Non-pigmented ciliary epithelial cell (primary cell): ENCODE measurements at places on chromosomes 1 and 21.

DNA sequence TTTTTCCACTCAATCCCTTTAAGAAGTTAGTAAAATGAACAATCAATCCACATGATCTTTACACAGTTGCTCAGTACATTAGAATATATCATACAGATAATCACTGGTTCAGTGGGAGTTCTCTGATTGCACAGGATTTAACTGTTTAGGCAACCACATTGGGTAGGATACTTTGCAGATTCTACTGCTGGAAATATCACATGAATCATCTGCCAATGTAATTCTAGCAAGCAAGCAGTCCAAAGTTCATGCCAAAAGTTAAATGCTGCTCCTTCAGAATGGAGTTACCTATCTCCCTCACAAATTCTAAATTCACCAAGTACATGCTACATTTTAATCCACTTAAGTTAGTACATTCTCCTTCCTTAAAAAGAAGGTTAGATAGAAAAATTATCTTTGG, 52.4 kb downstream of the NEGR1 start:
- peak; percentile 3 for DNase-seq

DNA sequence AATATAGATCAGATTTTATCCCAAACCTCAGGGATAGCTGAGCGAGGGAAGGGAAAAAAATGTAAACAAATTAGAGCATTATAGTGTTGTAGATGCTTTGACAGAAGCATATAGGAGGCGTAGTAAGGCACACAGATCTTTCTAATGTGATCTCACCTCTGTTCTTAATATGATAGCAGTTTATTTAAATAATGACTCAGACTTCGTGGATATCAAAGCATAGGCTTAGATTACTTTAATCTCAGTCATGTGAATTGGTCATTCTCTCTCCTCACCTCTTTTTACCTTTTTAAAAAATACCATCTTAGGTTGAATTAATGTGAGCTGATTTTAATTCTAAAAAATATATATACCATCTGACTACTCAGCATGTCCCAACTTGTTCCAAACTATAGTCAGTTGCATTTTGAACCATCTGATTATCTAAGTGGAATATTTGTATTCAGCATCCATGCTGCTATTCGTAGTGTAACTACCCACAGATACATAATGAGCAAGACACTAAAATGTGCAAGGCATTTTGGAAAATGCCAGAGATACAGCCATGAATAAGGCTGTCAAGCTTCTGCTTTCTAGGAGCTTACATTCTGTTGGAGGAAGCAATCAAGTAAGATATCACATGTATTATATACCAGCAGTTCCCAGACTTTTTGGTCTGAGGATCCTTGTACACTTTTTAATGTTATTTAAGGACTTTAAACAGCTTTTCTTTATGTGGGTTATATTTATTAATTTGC, 76.7 kb downstream of the OSBPL9 start:
- no peak for DNase-seq

DNA sequence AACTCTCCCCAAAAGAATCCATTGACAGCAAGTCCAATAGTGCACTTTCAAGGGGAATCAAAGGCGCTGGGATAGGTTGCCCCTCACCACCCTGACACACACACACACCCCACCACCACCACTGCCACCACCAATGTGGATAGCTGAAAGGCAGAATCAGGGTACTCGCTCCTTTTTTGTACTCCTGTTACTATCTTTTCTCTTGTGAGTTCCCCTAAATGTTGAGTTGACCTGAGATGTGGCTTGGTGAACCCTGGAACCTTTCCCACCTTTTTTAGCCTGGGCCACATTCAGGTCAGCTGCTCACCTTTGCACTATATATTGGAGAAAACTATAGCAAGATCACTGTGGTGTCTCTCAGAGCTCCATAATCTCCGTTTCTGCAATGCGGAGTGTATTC, 3.9 kb downstream of the S100A8 start:
- DNase-seq = no peak

DNA sequence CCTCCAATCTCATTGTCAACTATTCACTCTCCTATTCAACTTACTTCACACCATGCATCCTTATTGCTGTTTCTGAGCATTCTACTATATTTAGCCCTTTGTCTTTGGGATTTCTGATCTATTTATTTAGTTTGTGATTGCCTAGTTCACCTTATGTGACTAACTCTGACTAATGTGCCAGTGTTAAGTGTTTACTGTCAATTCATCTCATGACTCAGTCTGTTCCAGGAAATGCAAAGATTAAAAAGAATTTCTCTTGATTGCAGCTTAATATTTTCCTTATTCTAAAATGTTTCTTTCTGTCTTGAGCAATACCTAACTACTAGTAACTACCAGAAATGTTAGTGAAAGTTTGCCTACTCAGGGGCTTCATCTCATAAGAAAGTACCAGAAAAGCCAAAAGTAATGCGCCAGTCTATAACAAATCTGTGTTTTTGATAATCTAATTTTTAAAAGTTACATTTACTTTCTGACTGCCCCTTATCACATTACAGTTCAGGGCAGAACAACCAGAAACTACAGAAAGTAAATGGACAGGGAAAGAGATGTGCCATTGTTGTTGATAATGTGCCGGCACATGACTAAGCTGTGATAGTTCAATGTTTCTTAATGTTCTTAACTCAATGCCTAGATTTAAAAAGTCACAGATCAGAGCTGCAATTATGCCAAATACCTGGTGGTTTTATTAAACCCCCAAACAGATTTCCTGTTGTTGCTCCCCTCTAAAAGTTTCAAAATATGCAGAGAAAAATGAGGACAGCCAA, 556.5 kb downstream of the PTBP2 start:
- peak; percentile 48 for DNase-seq

DNA sequence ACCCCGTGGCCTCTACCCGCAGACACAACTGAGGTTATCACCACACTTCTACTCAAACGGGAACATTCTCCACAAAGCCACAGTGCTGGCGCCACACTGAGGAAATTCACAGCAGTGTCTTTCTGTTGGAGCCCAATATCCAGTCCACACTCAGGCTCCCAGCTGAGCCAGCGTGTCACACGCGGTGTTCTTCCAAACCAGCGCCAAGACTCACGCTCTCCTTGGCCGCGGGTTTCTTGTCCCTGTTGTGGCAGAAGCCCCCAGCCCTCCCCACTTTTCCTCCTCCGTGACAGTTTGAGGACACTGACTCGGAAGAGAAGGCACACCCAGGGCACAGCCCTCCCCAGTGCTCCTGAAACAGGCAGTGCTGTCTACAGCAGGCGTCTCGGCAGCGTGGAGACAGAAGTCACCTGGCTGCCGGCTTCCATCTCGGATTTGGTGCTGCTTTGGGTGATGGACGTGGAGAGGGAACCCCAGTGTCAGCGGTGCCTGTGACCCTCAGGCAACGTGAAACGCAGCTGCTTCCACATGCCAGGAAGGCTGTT, 35.4 kb upstream of the AGPAT3 start:
- no peak for DNase-seq

- DNase-seq = no peak
Measured at GRCh38 chr1:183831311-183831710, 26.4 kb downstream of the RGL1 start.

DNA sequence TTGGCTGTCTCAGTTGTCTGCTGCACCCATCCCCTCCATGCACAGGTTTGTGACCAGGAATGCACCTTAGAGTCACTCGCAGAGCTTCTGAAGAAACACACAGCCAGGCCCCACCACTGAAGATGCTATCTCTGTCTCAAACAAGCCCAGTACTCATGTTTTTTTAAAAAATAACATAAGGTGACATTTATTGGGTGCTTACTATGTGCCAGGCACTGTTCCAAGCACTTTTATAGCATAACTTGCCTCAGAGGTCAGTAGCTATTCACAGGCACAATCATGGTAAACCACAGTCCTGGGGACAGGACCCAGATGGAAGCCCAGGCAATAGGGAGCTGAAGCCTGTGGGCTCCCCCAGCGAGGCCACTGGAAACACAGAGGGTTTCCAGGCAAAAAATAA, 8.8 kb upstream of the ATP13A2 start:
- DNase-seq = no peak

GRCh38 chr1:54488779-54489626, 59.0 kb upstream of the ACOT11 start:
- no peak for DNase-seq

DNA sequence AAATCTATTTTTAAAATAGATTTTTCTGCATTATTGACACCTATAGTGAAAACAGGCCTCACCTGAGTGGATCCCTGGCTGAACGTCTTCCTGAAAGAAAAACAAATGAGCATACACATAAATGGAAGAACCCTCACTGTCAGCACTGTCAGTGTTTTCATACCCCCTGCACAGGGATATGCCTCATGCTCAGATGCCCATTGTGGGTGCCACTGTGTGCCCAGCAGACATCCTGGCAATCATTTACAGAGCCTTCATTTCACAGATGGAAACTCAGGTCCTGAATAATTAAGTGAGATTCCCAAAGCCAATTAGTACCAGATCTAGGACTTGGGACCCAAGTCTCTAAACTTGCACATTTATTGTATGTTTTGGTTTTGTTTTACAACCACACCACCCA, 19.9 kb downstream of the FCRL1 start:
- no peak for DNase-seq

DNA sequence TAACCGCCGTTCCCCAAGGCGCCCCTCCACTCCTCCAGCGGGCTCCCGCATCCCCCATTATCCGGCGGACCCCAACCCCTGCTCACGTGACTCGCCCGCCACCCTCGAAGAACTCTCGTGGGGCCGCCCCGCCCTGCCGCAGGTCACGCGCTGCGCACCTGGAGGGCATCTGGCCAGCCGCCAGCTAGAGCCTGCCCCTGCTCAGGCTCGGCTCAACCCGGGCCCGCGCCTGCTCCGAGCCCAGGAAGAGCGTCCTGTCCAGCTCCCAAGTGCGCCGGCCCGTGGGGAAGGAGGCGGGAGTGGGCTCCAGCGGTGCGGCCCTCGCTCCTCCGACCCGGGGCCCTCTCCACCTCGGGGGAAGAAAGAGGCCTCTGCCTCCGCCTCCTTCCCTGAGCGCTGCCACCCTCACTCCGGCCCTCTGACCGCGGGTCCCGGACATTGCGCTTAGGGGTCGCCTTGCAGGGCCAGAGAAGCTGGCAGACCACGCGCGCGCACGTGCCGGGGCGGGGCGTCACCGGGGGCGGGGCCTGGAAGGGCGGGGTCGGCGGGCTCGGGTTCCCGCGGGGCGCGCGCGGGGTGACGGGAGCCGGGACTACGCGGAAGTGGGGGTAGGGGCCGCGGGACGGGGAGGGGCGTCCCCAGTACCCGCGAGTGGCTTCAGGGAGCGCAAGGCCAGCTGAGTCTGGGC, 28.4 kb downstream of the HMGN2 start:
- no peak for DNase-seq

- DNase-seq = no peak
Measured at GRCh38 chr1:75208862-75209261, 74.7 kb downstream of the LHX8 start.
